ENCODE measurements at places on chromosomes 1 and 21. TPM values are rescaled to one million over a fixed set of nuclear protein-coding genes. Genes with fewer than 3 reads are reported as not detected.

VANGL1 gene
- 2.8 TPM for total RNA-seq

PAQR6 gene
- 2.5 TPM for total RNA-seq

SLC2A5 gene
- not detected for total RNA-seq

GABRD gene
- not detected for total RNA-seq

CD160 gene
- 57.8 TPM for total RNA-seq

PTPN7 gene
- 462 TPM for total RNA-seq

SPATA17 gene
- 0.27 TPM for total RNA-seq

CD34 gene
- total RNA-seq = not detected

LELP1 gene
- not detected for total RNA-seq

DENND2C gene
- 0.55 TPM for total RNA-seq

KRTAP10-8 gene
- total RNA-seq = not detected

CRNN gene
- total RNA-seq = not detected

CFAP141 gene
- total RNA-seq = not detected

OLFML2B gene
- total RNA-seq = not detected

GNAI3 gene
- 9.2 TPM for total RNA-seq

AADACL3 gene
- total RNA-seq = not detected

HES3 gene
- total RNA-seq = not detected

AIRE gene
- total RNA-seq = not detected

SLAMF8 gene
- 3.6 TPM for total RNA-seq

INSRR gene
- not detected for total RNA-seq

PTGS2 gene
- total RNA-seq = 1.1 TPM

KIF1B gene
- 17.0 TPM for total RNA-seq

FRRS1 gene
- 3.0 TPM for total RNA-seq

ZFP69B gene
- total RNA-seq = 4.2 TPM

SH3BGRL3 gene
- 416 TPM for total RNA-seq

ITGB2 gene
- total RNA-seq = 197 TPM

CYP4Z1 gene
- not detected for total RNA-seq

RAB42 gene
- total RNA-seq = not detected

CELA3A gene
- total RNA-seq = not detected

MR1 gene
- 13.3 TPM for total RNA-seq

SPRR2G gene
- not detected for total RNA-seq

CNKSR1 gene
- 0.84 TPM for total RNA-seq

CR1L gene
- not detected for total RNA-seq

HRNR gene
- total RNA-seq = not detected

DYRK3 gene
- total RNA-seq = 12.7 TPM

ATP6V1G3 gene
- not detected for total RNA-seq

PRAMEF18 gene
- not detected for total RNA-seq

PKP1 gene
- not detected for total RNA-seq

OPRD1 gene
- not detected for total RNA-seq

CDCP2 gene
- total RNA-seq = not detected

CYP2J2 gene
- 0.70 TPM for total RNA-seq

SHE gene
- total RNA-seq = not detected

LMO4 gene
- 46.1 TPM for total RNA-seq

MROH9 gene
- total RNA-seq = not detected

EPHA2 gene
- not detected for total RNA-seq

DEDD gene
- 42.7 TPM for total RNA-seq

SLC25A44 gene
- 26.7 TPM for total RNA-seq

RGS5 gene
- total RNA-seq = 1.7 TPM

OR2T35 gene
- total RNA-seq = not detected

NPR1 gene
- total RNA-seq = not detected

CCDC24 gene
- 2.9 TPM for total RNA-seq
